Activated T-helper 2 cell treated with anti-CD3 and anti-CD28 coated beads, Interferon-gamma antibody, Interleukin-2, Interleukin-4, amounts not matched to agents 10 μg/mL and 5 μg/mL and 100 μg/mL, durations not matched to agents 14 hours and 24 hours and 36 hours (primary cell): ENCODE measurements at places on chromosomes 5 and 9. TPM values are rescaled to one million over a fixed set of nuclear protein-coding genes. Genes with fewer than 3 reads are reported as not detected.

GRCh38 chr5:174446446-174446845 is 277.9 kb upstream of the MSX2 start:
- no peaks in the 10 kb centered on the region for H3K4me1 ChIP-seq
- no peak for DNase-seq
- no peaks in the 10 kb centered on the region for H3K36me3 ChIP-seq
- no peak overlapping the region for H3K27ac ChIP-seq
- H3K27me3 ChIP-seq: no peaks in the 10 kb centered on the region
- H3K4me3 ChIP-seq: no peak overlapping the region

GRCh38 chr5:52692039-52692438 is 95.7 kb upstream of the ITGA1 start:
- no peak overlapping the region for H3K27ac ChIP-seq
- H3K36me3 ChIP-seq: peaks cover 3% of the 10 kb centered on the region
- H3K27me3 ChIP-seq: peaks cover 44% of the 10 kb centered on the region
- no peak overlapping the region for H3K4me3 ChIP-seq
- no peak for DNase-seq

DNA sequence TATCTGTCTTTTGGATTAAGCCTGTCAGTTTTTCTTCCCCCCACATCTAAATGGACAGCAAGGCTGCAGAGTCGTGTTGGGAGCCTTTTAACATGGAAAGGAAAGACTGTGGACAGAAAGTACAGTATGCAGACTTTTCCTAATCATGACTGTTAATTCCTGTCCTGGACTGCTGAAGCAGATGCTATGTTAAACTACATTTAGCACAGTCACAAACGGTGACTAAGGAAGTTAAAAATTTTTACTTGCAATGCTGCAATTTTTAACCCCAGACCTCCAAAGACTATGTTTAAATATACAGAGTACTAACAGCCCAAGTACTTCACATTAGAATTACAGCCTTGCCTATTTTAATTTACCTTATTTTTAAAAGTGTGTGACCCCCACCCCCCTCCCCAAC is 51.8 kb downstream of the ELAVL2 start:
- no peak overlapping the region for H3K4me3 ChIP-seq
- no peaks in the 10 kb centered on the region for H3K4me1 ChIP-seq
- no peak for DNase-seq
- no peak overlapping the region for H3K27ac ChIP-seq
- no peaks in the 10 kb centered on the region for H3K27me3 ChIP-seq

DNA sequence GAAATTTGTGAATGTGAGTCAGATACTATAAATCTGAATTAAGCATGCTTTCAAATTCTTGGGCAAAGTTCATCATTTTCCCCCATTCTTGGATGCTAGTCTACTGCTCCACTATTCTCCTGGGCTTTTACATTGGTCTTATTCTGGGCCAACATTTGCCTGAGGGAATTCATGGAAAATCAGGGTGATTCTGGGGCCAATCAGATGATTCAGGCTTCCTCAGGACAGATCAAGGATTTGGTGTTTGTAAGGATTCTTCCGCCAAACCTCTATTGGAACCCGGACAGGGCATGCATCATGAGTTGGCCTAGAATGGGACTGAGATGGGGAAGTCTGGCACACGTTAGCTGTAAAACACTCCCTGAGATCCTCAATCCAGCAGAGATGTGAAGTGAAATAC is 113.8 kb downstream of the MEF2C start:
- no peaks in the 10 kb centered on the region for H3K36me3 ChIP-seq
- peaks cover 18% of the 10 kb centered on the region for H3K27me3 ChIP-seq
- H3K27ac ChIP-seq: no peak overlapping the region
- H3K4me1 ChIP-seq: no peaks in the 10 kb centered on the region

DNA sequence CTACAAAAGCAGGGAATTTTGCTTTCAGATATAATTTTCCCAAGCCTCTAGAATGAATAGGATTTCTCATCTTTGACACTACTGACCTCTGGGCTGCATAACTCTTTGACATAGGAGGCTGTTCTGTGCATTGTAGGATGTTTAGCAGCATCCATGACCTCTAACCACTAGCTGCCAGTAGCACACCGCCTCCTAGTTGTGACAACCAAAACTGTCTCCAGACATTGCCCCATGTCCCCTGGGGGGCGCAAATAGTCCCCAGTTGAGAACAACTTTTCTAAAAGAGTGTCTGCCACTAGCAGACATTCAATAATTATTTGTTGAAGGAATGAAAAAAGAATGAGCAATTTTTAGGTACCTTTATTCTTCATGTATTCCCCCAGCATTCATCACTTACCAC is 51.8 kb downstream of the POU4F3 start:
- no peak overlapping the region for H3K4me3 ChIP-seq
- no peak for DNase-seq
- H3K27ac ChIP-seq: no peak overlapping the region
- H3K36me3 ChIP-seq: no peaks in the 10 kb centered on the region
- no peaks in the 10 kb centered on the region for H3K4me1 ChIP-seq

DNA sequence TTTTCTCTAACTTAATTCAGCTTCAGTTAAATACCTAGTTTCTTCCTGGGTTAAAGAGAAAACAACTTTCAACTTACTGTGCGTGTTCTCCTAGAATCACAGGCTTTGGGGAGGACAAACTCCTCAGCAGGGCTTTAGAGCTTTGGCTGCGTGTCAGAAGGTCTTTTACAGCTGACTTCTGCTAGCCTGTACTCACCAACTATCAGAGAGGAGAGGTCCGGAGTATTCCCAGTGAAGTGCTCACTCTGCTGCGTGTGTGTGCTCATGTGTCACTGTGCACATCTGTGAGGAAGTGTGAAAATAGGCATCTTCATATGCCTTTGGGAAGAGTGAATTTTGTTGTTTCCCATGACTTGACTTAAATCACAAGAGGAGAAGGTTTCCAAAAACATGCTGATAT is 423.2 kb upstream of the SGCD start:
- H3K27ac ChIP-seq: no peak overlapping the region
- no peak for DNase-seq
- H3K27me3 ChIP-seq: no peaks in the 10 kb centered on the region

DNA sequence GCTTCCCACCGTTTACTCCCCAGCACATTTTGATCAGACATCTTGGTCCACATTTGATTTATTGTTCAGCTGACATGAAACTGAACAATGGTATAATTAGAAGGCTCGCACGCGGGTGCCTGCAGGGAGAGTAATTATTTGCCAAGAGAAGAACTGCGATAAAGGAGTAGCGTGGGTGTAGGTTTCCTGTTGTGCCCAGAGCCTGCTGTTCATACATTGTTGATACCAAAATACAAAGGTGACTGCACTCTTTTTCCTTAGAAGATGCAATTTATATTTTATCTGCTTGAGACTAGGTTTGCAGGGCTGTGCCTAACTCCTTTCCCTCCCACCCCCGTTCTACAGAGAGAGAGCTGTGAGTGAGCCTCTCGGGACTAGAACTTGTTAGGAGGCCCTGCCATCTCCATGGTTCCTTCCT is 241.8 kb upstream of the MSX2 start:
- no peak overlapping the region for H3K4me3 ChIP-seq
- no peak overlapping the region for H3K27ac ChIP-seq
- no peak for DNase-seq
- H3K27me3 ChIP-seq: no peaks in the 10 kb centered on the region
- no peaks in the 10 kb centered on the region for H3K36me3 ChIP-seq

DNA sequence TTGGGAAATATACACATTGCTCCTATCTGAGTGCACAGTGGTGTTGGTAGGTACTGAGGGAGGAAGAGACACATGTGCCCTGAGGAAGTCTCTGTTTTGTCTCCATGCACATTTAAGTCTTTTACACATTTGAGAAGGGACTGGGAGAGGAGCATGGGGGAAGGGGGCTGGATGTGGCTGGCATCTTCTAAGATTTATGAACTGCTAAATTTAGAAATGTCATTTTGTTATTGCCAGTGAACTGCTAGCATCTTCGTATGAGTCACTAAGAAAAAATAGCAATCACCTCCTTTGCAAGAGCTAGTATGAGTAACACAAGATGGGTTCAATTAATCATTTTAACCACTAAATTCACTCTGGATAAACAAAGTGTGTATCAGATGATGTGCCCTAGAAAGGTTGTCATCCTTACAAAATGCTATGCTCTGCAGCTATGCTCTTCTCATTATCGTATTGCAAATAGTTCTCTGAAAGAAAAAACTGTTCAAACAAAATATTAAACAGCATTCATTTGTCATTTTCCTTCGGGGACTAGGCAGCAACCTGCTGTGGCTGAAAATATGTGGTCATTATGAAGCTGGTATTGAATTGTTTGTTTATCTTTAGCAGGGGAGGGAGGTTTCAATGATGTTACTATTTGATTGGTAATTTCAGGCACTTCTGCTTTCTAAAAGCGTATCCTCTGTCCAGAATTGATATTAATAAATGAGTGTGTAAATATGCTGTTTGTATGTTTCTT is 236.5 kb downstream of the DMRTA1 start:
- no peak overlapping the region for H3K4me3 ChIP-seq
- peak overlapping the region; percentile 54 for H3K27ac ChIP-seq
- peaks cover 12% of the 10 kb centered on the region for H3K4me1 ChIP-seq
- no peaks in the 10 kb centered on the region for H3K36me3 ChIP-seq
- no peaks in the 10 kb centered on the region for H3K27me3 ChIP-seq

DNA sequence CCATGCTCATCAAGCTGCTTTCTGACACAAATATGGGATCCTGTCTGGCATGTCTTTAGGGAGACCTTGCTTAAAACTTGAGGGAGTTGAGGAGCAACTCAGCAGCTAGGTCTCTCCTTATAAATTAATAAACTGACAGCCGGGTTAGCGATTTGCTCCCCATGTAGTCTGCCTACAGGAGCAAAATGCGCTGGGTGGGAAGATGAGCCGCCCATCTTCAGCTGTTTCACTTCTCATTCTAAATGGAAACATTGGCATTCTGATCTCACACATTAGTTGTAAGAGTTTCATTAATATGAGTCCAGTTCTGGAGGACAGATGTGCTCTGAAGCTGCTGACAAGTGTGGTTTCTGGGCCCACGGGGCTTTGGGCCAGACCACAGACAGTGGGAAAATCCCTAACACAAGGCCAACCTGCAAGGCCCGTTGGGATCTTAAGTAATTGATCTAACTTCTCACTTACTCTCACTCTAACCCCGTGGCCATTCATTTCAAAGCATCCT is 197.0 kb downstream of the MCTP1 start:
- H3K4me1 ChIP-seq: peaks cover 2% of the 10 kb centered on the region

GRCh38 chr5:122465994-122466393 is 154.0 kb downstream of the SNCAIP start:
- no peak overlapping the region for H3K4me3 ChIP-seq
- H3K27ac ChIP-seq: no peak overlapping the region
- H3K36me3 ChIP-seq: no peaks in the 10 kb centered on the region
- no peaks in the 10 kb centered on the region for H3K27me3 ChIP-seq

The RNF183 gene
- total RNA-seq: 0.30 TPM in 1 of 2 replicates, not detected in the other

The SEMA6A gene
- total RNA-seq: 0.67 TPM in 1 of 2 replicates, not detected in the other

The IL17B gene
- total RNA-seq: not detected in 2 replicates

The PCDHA13 gene
- total RNA-seq: not detected in 2 replicates

The SLC36A3 gene
- not detected in 2 replicates for total RNA-seq

The PAXX gene
- 60.5 and 72.6 TPM in 2 replicates for total RNA-seq

The CCDC171 gene
- total RNA-seq: 1.8 and 2.0 TPM in 2 replicates

The MARCHF3 gene
- total RNA-seq: 1.9 and 2.1 TPM in 2 replicates

The IL5 gene
- 100.0 and 113 TPM in 2 replicates for total RNA-seq

The SOHLH1 gene
- not detected in 2 replicates for total RNA-seq

The TAF11L5 gene
- not detected in 2 replicates for total RNA-seq
